ENCODE measurements at places on chromosomes 5 and 9.

DNA sequence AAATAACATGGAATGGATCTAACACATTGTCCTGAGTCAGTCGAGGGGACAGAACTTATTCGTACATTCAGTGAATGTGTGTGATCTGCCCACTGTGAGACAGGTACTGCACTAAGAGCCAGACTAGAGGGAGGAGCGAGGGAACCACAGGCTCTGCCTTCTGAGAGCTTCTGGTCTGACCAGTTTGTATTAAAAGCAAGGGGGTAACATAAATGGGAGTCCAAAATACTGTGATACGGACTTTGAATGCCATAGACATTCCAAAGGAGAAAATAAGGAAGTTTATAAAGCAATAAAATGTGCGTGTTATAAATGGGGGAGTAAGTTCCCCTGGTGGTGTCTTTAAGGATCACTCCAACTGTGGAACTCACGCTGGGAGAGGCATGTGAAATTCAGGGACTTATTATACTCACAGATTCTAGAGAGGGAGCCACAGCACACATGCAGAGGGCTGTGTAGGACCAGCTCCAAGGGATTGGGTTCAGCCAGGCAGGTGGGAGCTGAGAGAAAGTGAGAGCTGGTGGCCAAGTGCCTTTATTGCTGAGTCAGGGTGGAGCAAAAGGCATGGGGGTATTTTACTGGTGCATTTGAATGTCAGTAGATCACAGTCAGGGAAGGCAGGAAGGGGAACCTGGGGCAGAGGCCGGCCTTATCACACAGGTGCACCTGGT is 186.5 kb upstream of the WWC1 start:
- no peak for DNase-seq

GRCh38 chr9:114902786-114903524 is 27.4 kb downstream of the TNFSF8 start:
- no peak for DNase-seq

- DNase-seq, result no peak
Measured at GRCh38 chr5:2212481-2212880, 329.8 kb upstream of the IRX4 start.

DNA sequence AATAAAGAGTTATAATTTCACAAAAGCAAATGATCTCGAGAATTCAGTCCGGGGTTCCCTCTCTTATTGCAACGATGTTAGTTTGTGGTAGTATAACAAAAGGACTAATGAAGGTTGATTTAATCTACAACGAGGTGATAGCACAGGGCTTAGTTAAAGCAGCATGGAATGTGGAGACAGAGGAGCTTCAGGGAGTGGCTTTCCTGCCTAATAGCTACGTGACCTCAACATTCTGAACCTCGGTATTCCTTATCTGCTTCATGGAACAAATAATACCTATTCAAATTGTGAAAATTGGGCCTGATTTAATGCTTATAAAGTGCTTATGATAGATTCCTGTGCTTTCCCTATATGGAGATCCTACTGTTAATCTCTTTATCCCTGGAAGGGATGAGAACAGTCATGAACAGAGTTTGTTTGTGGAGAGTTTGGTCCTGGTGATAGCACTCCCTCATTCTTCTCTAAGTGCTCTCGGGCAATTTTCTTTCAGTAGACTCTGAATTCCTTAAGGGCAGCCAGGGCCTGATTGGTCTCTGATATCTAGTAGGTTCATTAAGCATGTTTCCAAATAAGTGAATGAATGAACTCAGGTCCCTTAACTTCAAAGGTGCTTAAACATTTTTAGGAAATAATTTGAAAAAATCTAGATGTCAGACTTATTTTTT is 104.1 kb upstream of the TUT7 start:
- no peak for DNase-seq

DNA sequence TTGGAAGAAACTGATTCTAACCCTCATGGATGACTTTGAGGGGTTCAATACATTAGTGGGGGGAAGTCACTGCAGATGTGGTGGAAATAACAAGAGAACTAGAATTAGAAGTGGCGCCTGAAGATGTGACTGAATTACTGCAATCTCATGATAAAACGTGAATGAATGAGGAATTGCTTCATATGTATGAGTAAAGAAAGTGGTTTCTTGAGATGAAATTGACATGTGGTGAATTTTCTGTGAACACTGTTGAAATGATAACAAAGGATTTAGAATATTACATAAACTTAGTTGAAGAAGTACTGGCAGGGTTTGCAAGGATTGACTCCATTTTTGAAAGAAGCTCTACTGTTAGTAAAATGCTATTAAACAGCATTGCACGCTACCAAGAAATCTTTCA is 113.0 kb downstream of the UGCG start:
- no peak for DNase-seq

- DNase-seq, result no peak
Measured at GRCh38 chr5:127757576-127757975, 54.4 kb downstream of the CCDC192 start.

GRCh38 chr9:88809355-88810161 is 181.7 kb upstream of the S1PR3 start:
- DNase-seq, result no peak

GRCh38 chr9:86685556-86685955 is 261.8 kb downstream of the GAS1 start:
- no peak for DNase-seq

DNA sequence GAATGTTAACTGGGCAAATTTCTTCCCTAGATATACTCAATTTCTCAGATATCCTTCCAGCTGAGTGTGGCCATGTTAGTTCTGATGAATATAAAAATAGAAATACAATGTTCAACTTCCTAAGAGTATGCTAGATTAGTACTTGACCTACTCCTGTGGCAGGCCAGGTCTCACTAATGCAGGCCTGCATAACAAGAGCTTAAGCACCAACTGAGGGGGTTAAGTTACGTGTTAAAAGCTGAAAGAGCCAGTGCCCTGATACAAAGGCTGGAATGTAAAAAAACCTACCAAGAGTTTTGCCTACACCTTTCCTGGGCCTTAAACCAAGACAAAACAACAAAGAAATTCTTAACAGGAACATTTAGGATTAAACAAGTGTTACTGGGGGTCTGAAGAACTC is 102.8 kb downstream of the MRPS30 start:
- no peak for DNase-seq

- no peak for DNase-seq
Measured at GRCh38 chr9:14075218-14075617, 238.7 kb downstream of the NFIB start.

GRCh38 chr5:17839848-17840247 is 205.6 kb downstream of the TAF11L14 start:
- no peak for DNase-seq

- no peak for DNase-seq
Measured at GRCh38 chr5:88551724-88552345, 283.2 kb upstream of the TMEM161B start.

- no peak for DNase-seq
Measured at GRCh38 chr5:41869151-41869723, 988 bp downstream of the OXCT1 start.

DNA sequence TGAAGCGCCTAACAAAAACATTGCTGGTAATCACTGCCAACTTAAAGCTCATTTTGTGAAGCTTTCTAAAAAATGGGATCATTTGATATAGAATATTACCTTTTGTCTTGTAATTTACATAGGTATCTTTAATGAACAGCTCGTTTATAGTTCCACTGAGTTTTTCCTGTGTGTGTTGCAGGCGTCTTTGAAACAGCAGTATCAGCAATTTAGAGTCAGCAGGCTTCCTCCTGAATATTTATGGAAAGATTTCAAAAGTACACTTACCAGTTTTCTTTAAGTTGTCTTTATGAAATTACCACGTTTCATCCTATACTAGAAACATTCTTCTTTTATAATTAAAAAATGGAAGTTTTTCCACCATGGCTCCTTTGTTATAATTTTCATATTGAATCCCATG is 140.3 kb upstream of the GRIN3A start:
- no peak for DNase-seq

- DNase-seq, result peak; percentile 43
Measured at GRCh38 chr5:179166886-179167841, 107.0 kb downstream of the ZNF354C start.

- DNase-seq, result no peak
Measured at GRCh38 chr9:105679257-105680022, 14.9 kb upstream of the TMEM38B start.

GRCh38 chr9:8457055-8457454 is 657.5 kb upstream of the DMAC1 start:
- no peak for DNase-seq

DNA sequence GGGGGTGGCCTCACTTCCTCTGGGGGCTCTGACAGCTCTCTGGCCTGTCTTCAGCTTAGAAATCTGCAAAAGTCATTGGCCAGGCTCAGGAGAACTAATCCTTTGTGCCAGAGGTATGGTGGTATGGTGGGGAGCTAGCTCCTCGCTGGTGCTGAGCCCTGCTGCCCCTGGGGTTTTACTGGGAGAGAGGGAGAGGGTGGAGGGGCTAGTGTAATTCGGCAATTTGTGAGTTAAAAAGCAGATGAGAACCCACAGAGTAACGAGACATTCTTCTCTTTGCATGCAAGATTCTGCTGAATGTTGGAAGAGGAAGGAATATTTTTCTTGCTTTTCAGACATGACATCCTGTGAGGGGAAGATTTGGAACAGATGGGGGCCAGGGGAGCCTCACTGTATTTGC is 65.5 kb upstream of the SPRY4 start:
- DNase-seq, result no peak

GRCh38 chr9:112446080-112446479 is 40.5 kb upstream of the KIAA1958 start:
- no peak for DNase-seq

- DNase-seq, result no peak
Measured at GRCh38 chr9:117164512-117164911, 250.3 kb downstream of the ASTN2 start.

- no peak for DNase-seq
Measured at GRCh38 chr9:85740787-85741094, 1.0 kb downstream of the AGTPBP1 start.
